Esophagus squamous epithelium (tissue), 5 donors: ENCODE measurements at places on chromosomes 6 and 20. TPM values are rescaled to one million over a fixed set of nuclear protein-coding genes. Genes with fewer than 3 reads are reported as not detected.

DNA sequence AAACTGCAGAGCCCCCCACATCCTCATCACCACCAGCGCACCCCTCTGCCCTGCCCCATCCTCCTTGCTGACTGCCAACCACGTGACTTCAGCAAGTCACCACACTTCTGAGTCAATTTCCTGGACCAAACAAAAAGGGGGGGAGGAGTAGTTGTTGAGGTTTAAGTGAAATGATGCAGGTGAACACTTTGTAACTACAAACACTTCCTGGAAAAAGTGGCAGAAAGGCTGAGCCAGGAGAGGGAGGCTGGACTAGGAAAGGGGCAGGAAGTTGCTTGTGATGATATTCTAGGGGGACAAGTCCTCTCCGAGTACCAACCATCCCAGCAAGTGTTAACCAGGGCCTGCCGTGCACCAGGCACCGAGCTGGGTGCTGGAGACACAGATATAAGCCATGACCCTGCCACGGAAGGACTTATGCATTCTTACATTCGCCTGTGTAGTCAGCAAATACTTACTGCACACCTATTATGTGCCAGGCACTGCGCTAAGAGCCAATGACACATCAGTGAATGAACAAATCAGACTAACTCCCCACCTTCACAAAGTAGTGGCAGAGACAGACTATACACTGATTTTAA lies 67.3 kb downstream of the PREX1 start:
- H3K27me3 ChIP-seq, result no peaks in the 10 kb centered on the region
- peak overlapping the region; percentile 21 for H3K27ac ChIP-seq
- no peak overlapping the region for H3K4me3 ChIP-seq
- peaks cover 30% of the 10 kb centered on the region for H3K4me1 ChIP-seq

- H3K27ac ChIP-seq, result peak overlapping the region; percentile 42
- H3K4me3 ChIP-seq, result no peak overlapping the region
- H3K36me3 ChIP-seq, result no peaks in the 10 kb centered on the region
- no peaks in the 10 kb centered on the region for H3K27me3 ChIP-seq
- no peaks in the 10 kb centered on the region for H3K4me1 ChIP-seq
These were observed 260.0 kb downstream of the ERMARD start for GRCh38 chr6:170011204-170012036.

The MEI4 gene
- not detected for total RNA-seq

DNA sequence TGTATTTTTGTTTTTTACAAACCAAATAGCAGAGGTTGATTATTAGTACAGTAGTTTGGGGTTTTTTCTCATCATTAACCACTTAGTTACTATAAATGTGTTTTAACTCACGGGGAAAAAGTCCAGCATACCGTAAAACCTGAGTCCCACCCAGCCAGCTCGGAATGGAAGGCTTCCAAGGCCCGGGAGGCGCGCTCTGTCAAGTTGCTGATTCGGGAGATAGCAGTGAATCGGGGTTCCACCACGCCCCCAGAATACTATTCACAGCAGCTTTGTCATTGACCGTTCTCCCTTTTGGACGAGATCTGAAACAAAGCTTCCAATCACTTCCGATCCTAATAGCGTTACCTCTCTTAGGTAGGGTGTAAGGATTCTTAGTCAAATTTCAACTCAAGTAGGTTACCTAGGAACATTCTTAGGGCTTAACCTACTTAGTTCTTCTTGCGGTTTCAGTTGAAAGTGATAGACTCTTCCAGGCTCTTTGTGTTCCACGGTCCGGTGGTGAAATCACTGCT lies 232.8 kb upstream of the QKI start:
- H3K27me3 ChIP-seq, result no peaks in the 10 kb centered on the region
- H3K36me3 ChIP-seq, result no peaks in the 10 kb centered on the region
- H3K4me1 ChIP-seq, result peaks cover 9% of the 10 kb centered on the region
- DNase-seq, result no peak
- no peak overlapping the region for H3K4me3 ChIP-seq

DNA sequence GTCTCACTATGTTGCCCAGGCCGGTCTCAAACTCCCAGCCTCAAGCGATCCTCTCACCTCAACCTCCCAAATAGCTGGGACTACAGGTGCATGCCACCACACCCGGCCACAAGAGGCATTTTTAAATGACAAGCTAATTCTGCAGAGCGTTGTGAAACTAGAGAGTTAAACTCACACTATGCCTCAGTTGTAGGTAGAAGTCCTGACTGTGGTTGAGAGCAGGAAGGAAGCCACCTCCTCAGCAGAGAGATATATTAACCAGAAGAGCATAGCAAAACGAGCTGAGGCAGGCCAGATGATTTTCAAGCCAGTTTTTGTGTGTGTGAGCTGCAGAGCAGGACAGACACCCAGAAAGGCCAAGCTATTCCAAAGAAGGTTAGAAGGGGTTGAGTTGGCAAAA lies 150.3 kb downstream of the MBOAT1 start:
- no peaks in the 10 kb centered on the region for H3K36me3 ChIP-seq
- H3K27ac ChIP-seq, result no peak overlapping the region
- no peak for DNase-seq
- no peaks in the 10 kb centered on the region for H3K4me1 ChIP-seq
- no peaks in the 10 kb centered on the region for H3K27me3 ChIP-seq
- no peak overlapping the region for H3K4me3 ChIP-seq

GRCh38 chr20:5309971-5310370 lies 6.8 kb downstream of the PROKR2 start:
- H3K36me3 ChIP-seq, result no peaks in the 10 kb centered on the region
- no peak overlapping the region for H3K4me3 ChIP-seq
- no peak for DNase-seq
- H3K4me1 ChIP-seq, result no peaks in the 10 kb centered on the region
- H3K27ac ChIP-seq, result no peak overlapping the region
- H3K27me3 ChIP-seq, result peaks cover 20% of the 10 kb centered on the region

- H3K27ac ChIP-seq, result no peak overlapping the region
- H3K4me3 ChIP-seq, result no peak overlapping the region
- H3K36me3 ChIP-seq, result no peaks in the 10 kb centered on the region
- H3K27me3 ChIP-seq, result no peaks in the 10 kb centered on the region
- DNase-seq, result no peak
These were observed 64.9 kb upstream of the ZNF133 start for GRCh38 chr20:18223409-18223808.

DNA sequence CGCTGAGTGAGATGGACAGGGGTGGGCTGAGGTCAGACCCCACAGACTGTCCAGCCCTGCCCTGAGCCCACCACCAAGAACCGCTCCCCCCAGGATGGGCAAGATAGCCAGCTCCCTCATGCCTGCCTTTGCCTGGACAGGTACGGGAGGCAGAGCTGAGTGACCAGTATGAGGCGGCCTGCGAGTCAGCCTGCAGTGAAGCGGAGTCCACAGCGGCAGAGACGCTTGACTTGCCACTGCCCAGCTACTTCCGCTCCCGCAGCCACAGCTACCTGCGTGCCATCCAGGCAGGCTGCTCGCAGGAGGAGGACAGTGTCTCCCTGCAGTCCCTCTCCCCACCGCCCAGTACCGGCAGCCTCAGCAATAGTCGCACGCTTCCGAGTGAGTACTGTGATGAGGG lies 94.8 kb upstream of the MYL9 start:
- no peak for DNase-seq
- no peaks in the 10 kb centered on the region for H3K4me1 ChIP-seq
- no peaks in the 10 kb centered on the region for H3K36me3 ChIP-seq
- no peak overlapping the region for H3K4me3 ChIP-seq

GRCh38 chr6:158920311-158920905 lies 79.6 kb downstream of the RSPH3 start:
- no peak for DNase-seq
- H3K4me3 ChIP-seq, result no peak overlapping the region
- no peaks in the 10 kb centered on the region for H3K4me1 ChIP-seq
- H3K36me3 ChIP-seq, result no peaks in the 10 kb centered on the region
- no peaks in the 10 kb centered on the region for H3K27me3 ChIP-seq

The FNDC1 gene
- 0.06 TPM for total RNA-seq

The GSTA3 gene
- total RNA-seq, result not detected

The MYLK4 gene
- total RNA-seq, result 0.49 TPM
